Bronchus fibroblast of lung (primary cell): ENCODE measurements at places on chromosomes 16 and 17. TPM values are rescaled to one million over a fixed set of nuclear protein-coding genes. Genes with fewer than 3 reads are reported as not detected.

The GPRC5B gene
- total RNA-seq = 3.2 and 3.7 TPM in 2 replicates

The ACSM3 gene
- 0.17 and 0.45 TPM in 2 replicates for total RNA-seq

The TMIGD1 gene
- total RNA-seq = not detected in 2 replicates

The CCDC144A gene
- total RNA-seq = 0.45 and 0.84 TPM in 2 replicates

The CDC42EP4 gene
- 49.9 and 58.7 TPM in 2 replicates for total RNA-seq

The TBC1D16 gene
- 19.8 and 22.7 TPM in 2 replicates for total RNA-seq

The CDR2L gene
- total RNA-seq = 15.8 and 21.5 TPM in 2 replicates

The TUBB3 gene
- total RNA-seq = 733 and 767 TPM in 2 replicates

The NUDT7 gene
- total RNA-seq = 8.7 and 11.1 TPM in 2 replicates

The KCNJ18 gene
- total RNA-seq = not detected in 2 replicates

The CD300LF gene
- not detected in 2 replicates for total RNA-seq

The CNGB1 gene
- total RNA-seq = not detected in 2 replicates

The NEK8 gene
- total RNA-seq = 2.1 and 2.9 TPM in 2 replicates

The SOX15 gene
- total RNA-seq = 2.4 and 2.7 TPM in 2 replicates

The TSPAN10 gene
- total RNA-seq = 0.34 and 0.59 TPM in 2 replicates
